Hematopoietic multipotent progenitor cell treated with erythropoietin and hydrocortisone succinate and interleukin-3 and kit ligand, for 4 days (in vitro differentiated cells): ENCODE measurements at places on chromosomes 16 and 17.
A peak's percentile ranks its signal among the peaks of the same experiment; 100 is the strongest.

GRCh38 chr16:28820016-28820415 is 2.8 kb upstream of the ATXN2L start:
- DNase-seq, result peak; percentile 76

GRCh38 chr17:10311131-10311530 is 61.7 kb downstream of the MYH13 start:
- DNase-seq, result no peak

DNA sequence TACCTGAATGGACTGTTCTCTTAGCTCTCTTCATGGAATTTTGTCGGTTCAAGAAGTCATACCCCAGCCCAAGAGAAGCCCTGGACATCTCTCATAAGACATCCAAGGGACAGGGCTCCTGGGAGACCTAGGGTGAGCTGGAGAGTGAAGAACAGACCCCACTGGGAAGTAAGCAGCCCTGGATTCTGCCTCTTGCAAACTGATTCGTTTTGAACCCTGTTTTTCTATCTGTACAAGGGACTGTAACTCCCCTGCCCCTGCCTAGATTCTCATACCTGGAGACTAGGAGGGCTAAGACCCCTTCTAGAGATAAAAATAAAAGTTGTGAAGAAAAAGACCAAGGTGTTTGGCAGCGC is 449 bp downstream of the CCL3L1 start:
- no peak for DNase-seq

DNA sequence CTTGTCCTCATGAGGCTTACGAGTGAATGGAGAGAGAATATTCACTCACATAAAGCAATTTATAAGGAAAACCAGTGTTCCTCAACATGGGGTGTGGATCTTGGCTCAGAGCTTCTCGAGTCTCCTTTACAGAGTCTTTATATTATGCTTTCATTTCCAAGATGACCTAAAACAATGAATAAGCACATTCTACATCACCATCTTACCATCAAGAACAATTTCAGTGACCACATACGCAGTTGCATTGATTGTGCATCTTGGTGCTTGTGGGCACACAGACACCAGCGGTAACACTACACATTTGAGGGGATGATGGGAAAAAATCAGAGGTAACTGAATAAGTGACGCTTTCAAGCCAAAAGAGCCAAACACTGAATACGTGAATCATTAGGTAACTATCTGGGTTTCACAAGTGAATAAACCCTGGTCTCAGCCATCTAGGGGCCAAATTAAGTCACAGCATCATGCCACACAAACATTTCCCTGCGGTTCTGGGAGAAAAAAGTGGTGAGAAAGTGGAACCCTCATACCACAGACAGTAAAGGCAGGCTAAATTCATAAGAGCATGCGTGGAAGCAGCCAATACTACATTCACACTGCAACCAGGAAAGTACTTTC is 9.4 kb downstream of the CWC25 start:
- peak; percentile 53 for DNase-seq

- DNase-seq, result peak; percentile 72
Observed at GRCh38 chr17:1447052-1447451, 9.0 kb downstream of the CRK start.

DNA sequence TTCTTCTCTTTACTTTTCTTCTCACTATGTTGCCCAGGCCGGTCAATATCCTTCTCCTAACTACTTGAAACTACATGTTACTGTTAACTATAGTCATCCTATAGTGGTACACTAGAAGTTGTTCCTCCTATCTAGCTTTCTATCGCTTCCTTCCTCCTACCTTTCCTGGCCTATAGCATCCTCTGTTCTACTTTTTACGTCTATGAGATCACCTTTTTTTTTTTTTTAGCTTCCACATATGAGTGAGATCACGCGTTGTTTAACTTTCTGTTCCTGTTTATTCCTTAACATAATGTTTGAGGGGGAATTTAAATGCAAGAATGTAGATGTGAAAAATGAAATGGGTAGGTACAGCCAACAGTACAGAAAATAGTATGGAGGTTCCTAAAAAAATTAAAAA is 30.5 kb upstream of the YPEL2 start:
- no peak for DNase-seq

DNA sequence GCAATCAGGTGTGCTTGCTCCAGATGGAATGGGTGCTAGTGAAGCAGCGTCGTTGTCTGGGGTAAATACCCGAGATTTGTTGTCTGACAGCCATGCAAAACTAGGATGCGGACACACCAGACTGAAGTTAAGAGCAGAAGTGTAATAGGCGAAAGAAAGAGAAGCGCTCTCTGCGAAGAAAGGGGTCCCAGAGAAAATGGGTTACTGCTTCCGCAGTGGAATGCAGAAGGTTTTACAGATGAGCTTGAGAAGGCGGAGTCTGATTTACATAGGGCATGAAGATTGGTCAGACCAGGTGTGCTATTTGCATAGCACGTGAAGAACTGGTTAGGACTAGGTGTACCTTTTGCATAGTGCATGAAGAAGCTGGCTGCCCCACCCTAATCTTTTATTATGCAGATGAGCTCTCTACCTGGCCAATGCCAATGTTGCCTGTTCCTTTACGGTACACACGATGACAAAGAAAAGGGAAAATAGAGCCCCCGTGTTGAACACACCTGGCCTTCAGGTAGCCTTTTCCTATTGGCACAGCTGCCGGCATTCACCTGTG is 32.0 kb upstream of the SNN start:
- DNase-seq, result peak; percentile 34

DNA sequence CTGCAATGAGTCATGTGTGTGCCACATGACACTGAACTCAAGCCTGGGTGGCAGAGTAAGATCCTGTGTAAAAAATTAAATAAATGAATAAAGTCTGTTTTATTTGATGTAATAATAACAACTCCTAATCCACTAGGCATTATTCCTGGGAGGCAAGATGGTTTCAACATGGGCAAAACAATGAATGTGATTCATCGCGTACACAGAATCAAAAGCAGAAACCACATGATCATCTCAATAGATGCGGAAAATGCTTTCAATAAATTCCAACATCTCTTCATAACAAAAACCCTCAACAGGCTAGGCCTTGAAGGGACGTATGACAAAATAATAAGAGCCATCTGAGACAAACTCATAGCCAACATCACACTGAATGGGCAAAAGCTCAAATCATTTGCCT is 195.4 kb downstream of the CDH11 start:
- no peak for DNase-seq

- no peak for DNase-seq
Observed at GRCh38 chr16:27224271-27224737, 21.0 kb downstream of the KDM8 start.

DNA sequence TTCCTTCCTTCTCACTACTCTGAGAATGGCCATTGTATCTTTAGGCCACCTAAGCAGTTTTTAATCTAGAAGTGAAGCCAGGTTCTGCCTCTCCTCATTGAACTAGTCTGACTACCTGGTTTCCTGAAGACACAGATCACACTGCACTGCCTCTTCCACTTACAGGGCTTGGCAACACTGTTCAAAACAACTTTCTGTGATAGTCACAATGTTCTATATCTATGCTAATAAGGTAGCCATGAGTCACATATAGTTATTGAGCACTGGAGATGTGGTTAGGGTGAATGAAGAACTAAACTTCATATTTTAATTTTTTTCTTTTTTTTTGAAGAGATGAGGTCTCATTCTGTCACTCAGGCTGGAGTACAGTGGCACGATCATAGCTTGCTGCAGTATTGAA is 26.9 kb downstream of the RND2 start:
- DNase-seq, result no peak

DNA sequence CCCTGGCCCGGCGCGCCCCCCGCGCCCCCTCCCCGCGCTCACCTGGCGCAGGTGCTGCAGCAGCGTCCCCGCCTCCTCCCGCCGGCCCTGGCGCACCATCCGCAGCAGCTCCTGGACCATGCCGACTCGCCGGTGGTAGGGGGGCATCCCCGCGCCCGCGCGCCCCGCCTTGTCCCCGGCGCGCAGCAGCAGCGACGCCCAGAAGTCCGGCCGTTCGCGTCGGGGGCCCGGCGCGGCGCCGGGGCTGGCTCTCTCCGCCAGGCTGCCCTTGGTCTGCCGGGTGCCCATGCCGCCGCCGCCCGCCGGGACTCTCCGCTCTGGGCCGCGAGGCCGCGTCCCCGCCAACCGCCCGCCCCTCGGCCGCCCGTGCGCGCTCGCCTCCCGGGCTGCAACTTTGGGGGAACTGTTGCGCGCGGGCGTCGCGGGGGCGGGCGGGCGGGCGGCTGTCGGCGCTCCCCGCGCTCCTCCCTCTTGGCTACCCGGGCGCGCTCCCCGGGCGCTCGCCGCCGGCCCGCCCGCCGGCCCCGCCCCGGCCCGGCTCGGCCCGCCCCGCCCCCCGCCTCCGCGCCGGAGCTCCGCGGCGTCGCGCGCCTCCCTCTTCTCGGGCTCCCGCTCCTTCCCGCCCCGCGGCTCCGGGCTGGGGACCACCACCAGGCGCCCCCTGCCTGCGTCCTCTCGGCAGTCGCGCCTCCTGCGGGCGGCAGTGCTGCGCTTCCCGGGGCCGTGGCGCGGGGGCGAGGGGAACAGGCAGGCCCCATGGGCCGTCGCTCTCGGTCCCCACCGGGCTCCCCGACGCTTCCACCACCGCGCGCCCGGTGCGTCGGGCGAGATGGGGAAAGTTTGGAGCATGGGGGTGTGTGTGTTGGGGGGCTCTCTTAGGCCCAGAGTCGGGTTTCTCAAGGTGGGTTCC is at the start of gene LRRC75A:
Gene LRRC75A, minus strand, starts transcription at position 491 of the 910 bp plus-strand sequence. Its CDS starts 203 bp downstream, at position 288.
- DNase-seq, result peak; percentile 74

- DNase-seq, result peak; percentile 95
Observed at GRCh38 chr17:63406689-63407330, 39.3 kb downstream of the CYB561 start.

GRCh38 chr17:76716146-76716838 is 5.5 kb upstream of the MXRA7 start:
- peak; percentile 92 for DNase-seq

DNA sequence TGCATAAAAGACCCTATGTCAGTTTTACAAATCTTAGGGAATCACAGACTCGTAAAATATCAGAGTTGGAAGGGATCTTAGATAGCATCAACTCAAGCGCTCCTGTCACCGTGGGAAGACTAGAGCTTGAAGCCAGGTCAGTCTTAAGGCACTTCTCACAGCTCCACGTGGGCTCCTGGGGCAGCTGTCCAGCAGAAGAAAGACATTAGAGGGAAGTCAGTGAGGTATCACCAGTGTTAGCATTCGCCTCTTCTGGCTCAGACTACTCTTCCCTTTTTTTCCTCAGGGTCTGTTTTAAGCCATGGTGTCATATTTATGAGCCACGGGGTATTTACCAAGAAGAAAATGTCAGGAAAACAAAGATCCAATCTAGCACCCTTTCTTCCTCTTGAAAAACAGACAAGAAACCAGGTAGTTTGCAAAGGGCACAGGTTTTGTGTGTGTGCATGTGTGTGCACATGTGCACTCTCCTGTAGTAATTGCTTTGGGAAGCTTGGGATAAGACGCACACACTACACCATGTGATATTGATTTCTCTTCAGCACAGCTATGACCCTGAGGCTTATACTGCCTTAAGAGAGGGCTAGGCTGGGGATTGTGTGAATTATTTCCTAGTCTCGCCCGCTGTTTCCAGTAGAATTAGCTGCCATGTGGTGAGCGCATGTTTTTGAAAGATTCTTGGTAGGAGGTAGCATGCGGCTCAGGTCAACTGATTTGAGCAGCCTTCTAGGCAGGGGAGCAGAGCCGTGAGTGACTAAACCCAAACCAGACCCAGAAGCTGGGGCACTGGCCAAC is 61.0 kb upstream of the ELAC2 start:
- no peak for DNase-seq

DNA sequence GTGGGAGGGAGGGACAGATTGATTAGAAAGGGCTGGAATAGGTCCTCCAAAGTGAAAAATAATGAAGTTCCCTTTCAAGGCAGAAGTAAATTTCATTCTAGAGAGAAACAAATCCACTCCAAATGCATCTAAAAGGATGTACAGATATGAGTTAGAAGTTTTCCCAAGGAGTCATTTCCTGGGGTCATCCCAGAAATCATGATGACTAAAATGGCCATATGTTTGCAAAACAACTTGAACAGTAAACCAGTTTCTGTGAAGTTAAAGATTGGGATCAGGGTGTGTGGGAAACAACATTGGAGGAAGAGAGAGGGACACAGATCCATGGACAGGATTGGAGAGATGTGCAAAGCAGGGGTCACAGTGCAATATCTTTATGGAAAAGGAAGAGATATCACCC is 32.5 kb upstream of the ARHGAP44 start:
- no peak for DNase-seq
